ENCODE measurements at places on chromosomes 7 and 10.

GRCh38 chr10:30058570-30059132 is 735 bp downstream of the JCAD start:
- DNase-seq = no peak

DNA sequence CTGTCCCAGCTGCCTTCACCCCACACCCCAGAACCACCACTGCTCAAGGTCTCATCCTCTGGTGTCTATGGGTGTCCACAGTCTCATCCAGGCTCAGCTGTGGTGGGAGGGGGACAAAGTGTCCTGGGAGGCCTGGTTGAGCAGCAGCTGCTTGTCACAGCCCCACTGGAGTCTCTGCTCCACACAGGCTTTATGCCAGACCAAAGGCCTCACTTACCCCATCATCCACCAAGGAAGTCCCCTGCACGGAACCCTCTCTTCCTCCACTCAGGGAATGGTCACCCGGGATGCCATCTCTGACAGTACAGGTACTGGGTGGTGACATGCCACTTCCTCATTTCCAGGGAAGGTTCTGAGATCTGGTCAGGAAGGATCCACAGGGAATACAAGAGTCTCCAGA is 925.4 kb upstream of the ZNF722 start:
- DNase-seq = no peak

DNA sequence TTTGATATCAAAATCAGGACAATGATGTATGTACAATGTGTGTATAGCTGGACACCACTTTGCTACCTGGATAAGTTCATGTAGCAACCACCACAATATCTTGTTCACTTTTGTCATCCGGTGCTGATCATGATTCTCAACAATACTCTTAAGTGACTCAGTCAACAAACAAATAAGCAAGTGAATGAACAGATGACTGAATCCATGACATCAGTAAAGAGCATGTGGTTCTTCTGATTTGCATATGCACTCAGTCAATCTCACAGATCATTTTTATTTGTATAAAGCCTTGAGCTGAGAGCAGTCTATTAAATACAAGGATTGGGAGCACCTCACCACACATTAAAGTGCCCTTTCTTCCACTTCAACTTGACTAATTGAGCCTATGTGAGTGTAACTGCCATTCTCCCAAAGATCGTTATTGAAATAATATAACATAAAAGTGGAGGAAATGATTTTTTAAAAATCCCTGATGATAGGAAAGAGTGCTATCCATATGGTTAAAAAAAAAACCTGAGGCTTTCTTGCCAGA is 69.5 kb downstream of the NPSR1 start:
- DNase-seq = no peak

DNA sequence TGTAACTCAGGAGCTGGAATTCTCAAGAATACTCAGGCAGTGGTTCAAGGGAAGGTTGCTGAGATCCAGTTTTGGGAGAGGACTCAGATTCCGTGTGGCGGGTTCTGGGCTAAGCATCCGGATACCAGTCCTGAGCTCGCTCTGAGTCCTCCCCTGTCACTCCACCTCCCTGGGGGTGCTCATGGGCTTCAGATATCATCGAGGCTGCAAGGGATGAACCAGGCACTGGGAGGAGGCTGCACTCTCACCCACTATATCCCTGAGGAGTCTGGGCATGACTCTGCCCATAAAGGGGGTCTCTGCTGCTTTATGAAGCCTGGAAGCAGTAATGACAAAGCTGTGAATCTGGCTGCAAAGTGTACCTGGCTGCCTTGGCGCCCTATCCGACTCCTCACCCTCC is 188.5 kb downstream of the TNS3 start:
- no peak for DNase-seq

DNA sequence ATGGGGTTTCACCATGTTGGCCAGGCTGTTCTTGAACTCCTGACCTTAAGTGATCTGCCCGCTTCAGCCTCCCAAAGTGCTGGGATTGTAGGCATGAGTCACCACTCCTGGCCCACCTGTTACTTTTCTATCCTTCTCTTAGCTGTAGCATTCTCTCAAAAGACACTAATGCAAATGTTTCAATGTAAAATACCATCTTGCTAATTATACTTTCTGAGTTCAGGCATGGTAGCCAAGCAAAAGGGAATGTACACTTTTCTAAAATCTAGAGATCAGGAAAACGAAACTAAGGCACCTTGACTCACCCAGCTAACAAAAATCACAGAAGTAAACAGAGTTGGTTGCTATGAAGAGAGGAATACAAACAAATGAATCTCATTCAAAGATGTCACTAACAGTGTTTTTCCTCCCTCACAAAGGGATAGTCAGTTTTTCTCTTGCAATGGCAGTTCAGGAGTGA is 401.0 kb upstream of the NRP1 start:
- DNase-seq = no peak

DNA sequence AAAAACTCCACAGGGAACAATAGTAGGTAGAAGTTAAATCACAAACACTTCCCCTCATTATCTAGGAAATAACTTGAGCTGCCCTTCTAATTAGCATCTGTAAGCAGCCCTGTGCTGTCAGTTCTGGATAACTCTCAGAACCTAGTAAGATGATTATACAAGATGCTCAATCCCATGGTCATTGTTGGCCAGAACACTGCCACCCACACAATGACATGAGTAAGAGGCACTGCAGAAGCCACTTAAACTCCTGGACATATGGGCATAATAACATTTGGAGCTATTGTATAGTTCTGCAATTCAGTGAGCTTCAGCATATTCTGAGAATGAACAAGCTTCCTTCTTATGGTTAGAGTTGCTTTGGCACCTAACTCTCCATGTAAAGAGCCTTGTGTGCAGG is 153.8 kb downstream of the PLPP4 start:
- DNase-seq = no peak

DNA sequence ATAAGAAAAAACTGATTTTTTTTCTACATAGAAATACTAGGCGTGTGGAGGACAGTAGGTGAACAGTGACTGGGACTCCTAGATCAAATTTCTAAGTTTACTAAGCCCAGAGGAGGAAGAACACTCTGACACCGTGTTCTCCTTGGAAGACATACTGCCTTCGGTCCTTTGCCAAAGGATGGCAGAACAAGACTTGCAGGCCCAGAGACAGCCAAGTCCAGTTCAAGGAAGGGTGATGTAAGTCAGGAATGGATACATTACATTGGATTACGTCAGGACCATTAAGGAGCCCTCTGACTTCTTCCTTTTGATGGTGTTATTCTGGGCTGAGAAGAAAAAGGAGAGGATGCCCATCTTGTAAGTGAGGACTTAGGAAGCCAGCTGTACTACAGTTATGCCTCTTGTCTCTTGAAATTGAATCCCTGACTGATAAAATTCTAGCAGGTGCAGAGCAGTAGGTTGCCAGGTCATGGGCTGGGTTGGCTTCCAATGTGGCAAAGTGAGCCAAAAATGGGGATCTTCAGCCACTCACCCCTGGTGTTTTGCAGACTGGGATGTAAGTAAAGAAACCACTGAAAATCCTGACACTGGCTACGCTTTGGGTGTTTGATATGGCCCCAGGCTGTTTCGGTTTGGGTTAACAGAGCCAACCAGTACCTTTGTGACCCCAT is 45.1 kb downstream of the RELN start:
- peak; percentile 33 for DNase-seq

DNA sequence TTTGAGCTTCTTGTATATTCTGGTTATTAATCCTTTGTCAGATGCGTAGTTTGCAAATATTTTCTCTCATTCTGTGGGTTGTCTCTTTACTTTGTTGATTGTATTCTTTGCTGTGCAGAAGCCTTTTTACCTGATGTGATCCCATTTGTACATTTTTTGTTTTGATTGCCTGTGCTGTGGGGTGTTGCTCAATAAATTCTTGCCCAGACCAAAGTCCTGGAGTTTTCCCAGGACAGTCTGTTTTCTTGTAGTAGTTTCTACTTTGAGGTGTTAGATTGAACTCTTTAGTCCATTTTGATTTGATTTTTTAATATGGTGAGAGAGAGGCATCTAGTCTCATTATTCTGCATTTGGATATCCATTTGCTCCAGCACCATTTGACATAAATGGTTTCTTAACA is 588.7 kb upstream of the MBL2 start:
- no peak for DNase-seq

- DNase-seq = no peak
Measured at GRCh38 chr10:85284778-85285770, 956.7 kb downstream of the CCSER2 start.

GRCh38 chr7:33448035-33448434 is 318.7 kb downstream of the BBS9 start:
- DNase-seq = no peak

DNA sequence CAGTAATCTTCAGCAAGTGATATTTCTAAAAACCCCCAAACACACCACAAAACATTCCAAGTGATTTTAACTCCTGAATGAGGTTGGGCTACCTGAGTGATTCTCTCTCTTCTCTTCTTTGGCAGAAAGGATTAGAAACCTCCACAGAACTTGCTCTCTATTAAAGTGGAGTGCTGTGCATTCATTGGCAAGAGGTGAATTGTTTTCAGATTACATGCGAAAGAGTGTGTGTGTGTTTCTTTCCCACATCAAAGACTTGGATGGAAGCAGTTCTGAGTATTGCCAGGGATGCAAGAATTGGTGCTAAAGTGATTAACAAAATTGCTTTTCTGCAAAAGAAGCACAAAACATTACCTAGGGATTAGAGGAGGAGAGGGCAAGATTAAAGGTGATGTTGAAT is 13.1 kb upstream of the FBXW4 start:
- no peak for DNase-seq

DNA sequence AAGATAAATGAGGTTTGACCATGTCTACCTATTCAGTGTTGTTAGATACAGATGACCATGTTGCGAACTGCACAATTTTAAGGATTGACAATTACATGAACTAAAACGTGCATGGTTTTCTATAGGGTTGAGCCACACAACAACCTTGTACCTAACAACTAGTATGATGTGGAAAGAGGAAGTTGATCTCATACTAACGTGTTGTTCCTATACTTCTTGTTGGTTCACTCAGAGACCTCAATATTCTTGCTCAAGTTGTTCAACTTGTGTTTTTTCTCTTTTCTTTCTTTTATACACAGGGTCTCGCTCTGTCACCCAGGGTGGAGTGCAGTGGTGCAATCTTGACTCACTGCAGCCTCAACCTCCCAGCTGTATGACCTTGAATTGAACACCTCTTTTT is 6.1 kb upstream of the KEL start:
- DNase-seq = no peak

DNA sequence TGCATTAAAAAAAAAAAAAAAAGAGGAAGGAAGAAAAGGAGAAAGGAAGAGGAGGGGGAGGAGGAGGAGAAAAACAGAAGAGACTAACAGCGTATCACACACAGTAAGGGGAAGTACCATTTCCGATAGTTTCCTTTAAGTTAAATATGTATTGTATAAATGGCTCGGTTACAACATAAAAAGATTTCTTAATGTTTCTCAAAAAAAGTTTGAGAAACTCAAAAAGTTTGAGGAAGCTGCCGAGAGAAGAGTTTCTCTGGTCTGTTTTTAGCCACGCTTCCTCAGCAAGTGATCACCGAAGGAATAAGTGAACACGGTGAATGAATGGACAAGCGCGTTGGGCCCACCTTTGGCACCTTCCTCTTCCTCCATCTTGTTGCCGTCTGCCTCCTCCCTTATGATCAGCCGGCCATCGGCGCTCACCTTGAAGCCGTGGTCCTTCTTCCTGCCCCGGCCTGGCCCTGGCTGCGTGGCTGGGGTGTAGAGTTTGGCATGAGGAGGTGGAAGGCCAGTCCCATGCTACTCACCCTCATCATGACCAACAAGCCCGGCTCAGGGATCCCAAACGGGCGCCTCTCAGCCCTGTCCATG is 31.3 kb upstream of the FRAT2 start:
- DNase-seq = no peak

GRCh38 chr10:65838811-65839210 is 1087.0 kb upstream of the LRRTM3 start:
- DNase-seq = no peak

- no peak for DNase-seq
Measured at GRCh38 chr10:31582365-31583052, 263.5 kb downstream of the ZEB1 start.

- DNase-seq = no peak
Measured at GRCh38 chr10:13272164-13272571, 27.7 kb downstream of the PHYH start.

DNA sequence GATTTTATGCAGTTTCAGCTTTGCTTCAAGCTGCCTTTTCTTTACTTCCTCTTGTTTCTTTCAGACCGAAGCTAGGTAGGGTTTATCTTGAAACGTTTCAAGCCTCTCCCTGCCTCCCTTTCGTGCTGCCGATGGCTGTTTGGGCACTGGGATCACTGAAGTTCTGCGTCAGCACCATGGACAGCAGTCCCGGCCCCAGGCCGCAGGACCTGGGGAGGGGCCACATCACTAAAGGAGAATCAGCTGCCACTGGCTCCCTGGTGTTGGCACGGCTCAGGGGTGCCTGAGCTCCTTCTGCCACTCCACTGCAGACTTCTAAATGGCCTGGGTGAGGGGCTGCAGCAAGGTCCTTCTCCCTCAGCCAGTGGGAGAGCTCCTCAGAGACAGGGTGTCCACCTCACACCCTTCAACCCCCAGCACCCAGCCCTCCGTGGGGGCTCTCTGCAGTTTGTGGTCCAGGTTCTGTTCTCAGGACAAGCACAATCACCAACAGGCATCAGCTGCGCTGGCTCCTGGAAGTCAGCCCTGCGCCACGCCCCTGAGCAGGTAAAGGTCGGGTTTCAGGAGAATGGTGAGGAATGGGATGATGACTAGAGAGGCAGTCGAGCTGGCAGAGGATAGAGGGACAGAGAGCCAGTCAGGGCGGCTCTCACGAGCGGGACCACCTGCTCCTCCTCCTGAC is 387.2 kb downstream of the TCERG1L start:
- no peak for DNase-seq

DNA sequence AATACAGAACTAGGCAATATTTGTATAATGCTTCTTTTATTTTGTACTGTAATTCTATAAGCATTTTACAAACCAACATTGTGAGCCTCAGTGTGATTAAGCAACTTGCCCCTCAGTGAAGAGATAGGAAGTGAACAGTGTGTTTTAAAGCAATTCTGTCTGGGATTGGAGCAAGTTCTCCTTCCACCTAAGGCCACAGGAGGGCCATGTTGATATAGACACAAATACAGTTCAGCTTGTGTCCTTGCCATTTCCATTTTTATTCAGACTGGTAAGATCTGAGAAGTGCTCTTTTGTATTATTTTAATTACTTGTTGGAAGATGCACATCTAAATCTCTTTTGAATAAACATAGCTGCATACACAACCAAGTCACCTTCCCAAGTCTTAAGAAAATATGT is 416.3 kb upstream of the COBL start:
- DNase-seq = no peak

DNA sequence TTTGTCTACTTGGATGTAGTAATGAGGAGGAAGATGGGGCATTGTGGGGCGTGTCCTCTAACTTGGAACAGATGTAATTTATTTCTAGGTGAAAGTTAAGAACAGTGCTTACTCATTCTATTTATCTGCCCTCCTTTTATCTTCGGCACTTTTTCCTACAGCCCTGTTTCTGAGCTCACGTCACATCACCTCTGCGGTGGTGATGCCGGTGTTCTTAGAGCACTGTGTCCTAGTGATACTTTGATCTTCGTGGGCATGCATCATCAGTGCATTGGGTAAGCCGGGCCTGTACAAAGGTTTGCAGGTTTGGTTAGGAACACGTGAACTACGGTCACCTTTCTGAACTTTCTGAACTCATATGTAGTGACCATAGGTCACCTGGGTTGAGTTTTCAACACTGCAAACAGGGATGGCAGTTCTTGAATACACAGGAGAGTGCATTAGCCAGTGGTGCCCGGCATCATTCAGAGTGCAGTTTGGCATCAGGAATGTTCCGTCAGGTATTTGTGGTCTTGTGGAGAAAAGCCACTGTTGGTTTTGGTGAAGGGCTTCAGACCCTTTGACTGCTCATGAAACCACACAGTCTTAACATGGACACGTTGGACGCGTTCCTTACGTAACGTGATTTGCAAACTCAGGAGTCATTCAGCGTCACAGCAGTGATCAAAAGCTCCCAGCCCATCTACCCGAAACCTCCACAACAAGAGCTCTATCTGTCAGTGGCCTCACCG is 5.6 kb downstream of the POR start:
- DNase-seq = no peak

Measured in NCI-H446 (cell line).